Stimulated activated CD4-positive, alpha-beta T cell treated with anti-CD3 and anti-CD28 coated beads, Interleukin-15, amount 100 ng/mL, for 1 hour (primary cell): ENCODE measurements at places on chromosomes 6 and 20.
A peak's percentile ranks its signal among the peaks of the same experiment; 100 is the strongest.

GRCh38 chr20:17898548-17898994, 70.0 kb downstream of the SNX5 start:
- peak; percentile 26 for DNase-seq

GRCh38 chr20:61846074-61846473, 219.6 kb downstream of the TAF4 start:
- no peak for DNase-seq

- DNase-seq = no peak
Observed at GRCh38 chr6:144104488-144104887, 9.1 kb upstream of the SF3B5 start.

GRCh38 chr6:154117485-154117884, 78.4 kb downstream of the OPRM1 start:
- DNase-seq = no peak
